ENCODE measurements at places on chromosomes 3 and 15. TPM values are rescaled to one million over a fixed set of nuclear protein-coding genes. Genes with fewer than 3 reads are reported as not detected.

The GNAT1 gene
- total RNA-seq, result not detected

The SLC12A1 gene
- total RNA-seq, result not detected

The EPHA3 gene
- 2.9 TPM for total RNA-seq

The DHFR2 gene
- 2.7 TPM for total RNA-seq

The HTR3D gene
- not detected for total RNA-seq

The TMEM207 gene
- not detected for total RNA-seq

The CTXND1 gene
- total RNA-seq, result 1.7 TPM

The FOXB1 gene
- total RNA-seq, result not detected

The CHRD gene
- 8.7 TPM for total RNA-seq

The GOLGA8H gene
- not detected for total RNA-seq

The AGBL1 gene
- total RNA-seq, result not detected

The TRA2B gene
- total RNA-seq, result 44.2 TPM

The RASGRP1 gene
- 0.46 TPM for total RNA-seq

The NEK4 gene
- 20.4 TPM for total RNA-seq

The SPTSSB gene
- 0.57 TPM for total RNA-seq

The C15orf62 gene
- 0.24 TPM for total RNA-seq

The GOLGA8Q gene
- total RNA-seq, result 0.65 TPM

The TERC gene
- 2.6 TPM for total RNA-seq

The ACP3 gene
- 2.0 TPM for total RNA-seq

The CXCR6 gene
- total RNA-seq, result 0.19 TPM

The CHD2 gene
- total RNA-seq, result 45.9 TPM

The ATP13A5 gene
- total RNA-seq, result not detected

The LNP1 gene
- 2.4 TPM for total RNA-seq

The BDH1 gene
- 43.1 TPM for total RNA-seq

The TMC3 gene
- not detected for total RNA-seq

The PLSCR4 gene
- 20.3 TPM for total RNA-seq

The TMEM158 gene
- 0.60 TPM for total RNA-seq

The UROC1 gene
- total RNA-seq, result not detected

The NANOGP8 gene
- not detected for total RNA-seq

The GOLGA8M gene
- 2.6 TPM for total RNA-seq

The OSBPL10 gene
- 6.6 TPM for total RNA-seq

The DNAH12 gene
- total RNA-seq, result not detected

The PP2D1 gene
- not detected for total RNA-seq

The ABCF3 gene
- total RNA-seq, result 68.2 TPM

The CAPN3 gene
- 3.4 TPM for total RNA-seq

The CYP8B1 gene
- not detected for total RNA-seq

The SYNPR gene
- total RNA-seq, result not detected

The GHSR gene
- total RNA-seq, result not detected

The NR1I2 gene
- not detected for total RNA-seq

The COL6A5 gene
- total RNA-seq, result not detected

The GNL3 gene
- total RNA-seq, result 28.8 TPM

The SKOR1 gene
- total RNA-seq, result not detected

The ILDR1 gene
- 0.16 TPM for total RNA-seq

The EFHB gene
- total RNA-seq, result not detected

The XCR1 gene
- total RNA-seq, result not detected

The SLC28A1 gene
- 0.24 TPM for total RNA-seq

The TRIM59 gene
- 0.73 TPM for total RNA-seq

The MCTP2 gene
- total RNA-seq, result 1.2 TPM

The CELSR3 gene
- total RNA-seq, result 0.38 TPM

The MYZAP gene
- total RNA-seq, result 869 TPM

The ARHGEF3 gene
- 19.0 TPM for total RNA-seq

The FGF12 gene
- 340 TPM for total RNA-seq

The MORC1 gene
- total RNA-seq, result not detected

The ALDH1L1 gene
- total RNA-seq, result 23.1 TPM

The KBTBD13 gene
- total RNA-seq, result 8.4 TPM

All from Right ventricle myocardium inferior (tissue), 1 donor.